ENCODE measurements at places on chromosomes 1 and 21.

DNA sequence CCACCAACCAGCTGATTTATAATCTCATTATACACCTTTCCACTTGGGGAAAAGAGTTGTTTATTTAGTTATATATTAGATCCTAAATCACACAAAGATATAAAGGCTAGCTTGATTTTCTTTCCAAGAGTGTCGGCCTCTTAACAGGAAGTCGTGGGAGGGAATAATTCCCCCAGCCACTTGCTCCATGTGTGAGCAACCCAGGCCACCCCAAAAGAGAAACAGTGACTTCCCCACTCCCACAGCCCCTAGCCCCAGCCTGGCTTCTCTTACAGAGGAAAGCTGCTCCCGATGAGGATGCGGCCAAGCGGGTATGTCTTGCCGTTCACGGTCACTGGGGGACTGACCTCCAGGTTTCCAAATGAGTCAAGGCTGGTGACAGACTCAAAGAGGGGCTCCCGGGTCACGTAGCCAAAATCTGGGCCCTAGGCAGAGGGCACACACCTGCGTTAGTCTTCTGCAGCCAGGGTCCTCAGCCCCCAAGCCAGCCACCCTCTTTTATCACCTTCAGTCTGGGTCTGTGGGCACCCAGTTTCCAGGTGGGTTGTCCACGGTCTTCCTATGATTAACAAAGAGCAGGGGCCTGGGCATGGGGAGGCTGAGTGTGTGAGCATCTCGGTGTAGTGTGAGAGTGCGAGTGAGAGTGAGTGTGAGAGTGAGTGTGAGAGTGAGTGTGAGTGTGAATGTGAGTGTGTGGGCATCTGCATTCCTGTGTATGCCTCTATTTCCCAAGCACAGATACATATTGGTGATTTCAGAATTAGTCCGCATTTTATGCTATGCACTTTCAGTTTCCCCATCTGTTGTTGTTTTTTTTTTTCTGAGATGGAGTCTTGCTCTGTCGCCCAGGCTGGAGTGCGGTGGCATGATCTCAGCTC is 25.4 kb upstream of the SDHB start:
- no peak for DNase-seq

- no peak for DNase-seq
Observed at GRCh38 chr1:242245255-242245654, 246.4 kb upstream of the MAP1LC3C start.

GRCh38 chr1:183139281-183139942 is 46.7 kb upstream of the LAMC2 start:
- no peak for DNase-seq

DNA sequence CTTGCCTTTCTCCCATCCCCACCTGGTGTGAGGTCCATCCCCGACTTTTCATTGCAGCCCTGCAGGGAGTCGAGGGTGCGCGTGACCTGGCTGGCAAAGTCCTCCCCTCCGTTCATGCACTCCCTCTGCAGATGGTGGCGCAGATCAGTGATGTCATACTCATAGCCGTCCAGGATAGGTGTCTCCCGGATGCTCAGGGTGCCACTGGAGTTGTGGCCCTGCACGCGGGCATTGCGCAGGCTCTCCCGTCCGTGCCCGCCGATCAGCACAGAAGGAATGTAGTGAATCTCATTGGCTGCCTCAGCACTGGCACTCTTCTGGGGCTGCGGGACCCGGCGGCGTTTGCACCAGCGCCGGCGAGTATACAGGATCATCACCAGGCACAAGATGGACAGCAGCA is 132.1 kb downstream of the ASTN1 start:
- DNase-seq: no peak

DNA sequence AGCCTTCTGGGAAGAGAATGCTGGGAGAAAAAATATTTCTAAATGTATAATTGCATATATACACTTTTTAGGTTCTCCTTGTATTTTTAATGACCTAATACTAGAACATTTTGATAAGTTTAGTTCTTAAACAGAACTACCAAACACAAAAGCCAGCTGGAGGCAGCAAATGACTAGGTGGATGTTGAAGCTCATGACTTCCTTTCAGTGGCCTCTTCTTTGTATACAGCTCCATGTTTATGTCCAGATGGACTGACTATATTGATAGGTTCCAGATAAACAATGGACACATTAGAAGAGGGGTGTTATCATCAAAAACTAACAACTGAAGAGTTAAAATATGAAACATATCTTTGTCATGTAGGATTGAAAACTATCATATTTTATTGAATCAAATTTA is 52.5 kb downstream of the LRRC8D start:
- no peak for DNase-seq

DNA sequence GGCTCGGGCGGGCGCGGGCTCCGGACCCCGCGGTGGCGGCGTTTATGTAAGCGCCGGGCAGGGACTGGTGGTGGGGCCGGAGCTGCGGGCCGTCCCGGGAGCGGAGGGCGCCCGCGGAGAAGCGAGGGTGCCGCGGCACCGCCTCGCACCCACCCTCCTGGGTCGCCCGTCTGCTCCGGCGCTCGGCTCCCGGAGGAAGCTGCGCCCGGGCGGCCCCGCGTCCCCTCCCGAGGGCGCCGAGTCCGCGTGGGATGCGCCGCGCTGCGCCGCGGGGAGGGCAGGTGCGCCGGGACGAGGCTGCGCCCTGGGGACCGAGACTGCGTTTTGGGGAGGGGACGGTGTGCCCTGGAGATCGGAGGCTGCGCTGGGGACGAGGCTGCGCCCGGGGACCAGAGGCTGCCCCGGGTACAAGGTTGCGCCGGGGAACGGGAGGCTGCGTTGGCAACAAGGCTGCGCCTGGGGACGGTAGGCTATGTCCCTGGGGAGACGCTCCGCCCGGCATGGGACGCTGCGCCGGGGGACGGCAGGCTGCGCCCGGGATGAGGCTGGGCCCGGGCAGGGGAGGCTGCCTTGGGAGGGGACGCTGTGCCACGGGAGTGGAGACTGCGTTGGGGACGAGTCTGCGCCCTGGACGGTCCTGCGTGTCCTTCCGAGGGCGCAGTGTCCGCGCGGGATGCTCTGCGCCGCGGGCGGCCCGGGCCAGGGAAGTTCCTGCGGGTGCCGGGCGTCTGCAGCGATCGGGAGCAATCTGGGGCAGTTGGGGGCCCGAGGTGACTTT is 627 bp downstream of the ADARB1 start:
- DNase-seq: no peak

DNA sequence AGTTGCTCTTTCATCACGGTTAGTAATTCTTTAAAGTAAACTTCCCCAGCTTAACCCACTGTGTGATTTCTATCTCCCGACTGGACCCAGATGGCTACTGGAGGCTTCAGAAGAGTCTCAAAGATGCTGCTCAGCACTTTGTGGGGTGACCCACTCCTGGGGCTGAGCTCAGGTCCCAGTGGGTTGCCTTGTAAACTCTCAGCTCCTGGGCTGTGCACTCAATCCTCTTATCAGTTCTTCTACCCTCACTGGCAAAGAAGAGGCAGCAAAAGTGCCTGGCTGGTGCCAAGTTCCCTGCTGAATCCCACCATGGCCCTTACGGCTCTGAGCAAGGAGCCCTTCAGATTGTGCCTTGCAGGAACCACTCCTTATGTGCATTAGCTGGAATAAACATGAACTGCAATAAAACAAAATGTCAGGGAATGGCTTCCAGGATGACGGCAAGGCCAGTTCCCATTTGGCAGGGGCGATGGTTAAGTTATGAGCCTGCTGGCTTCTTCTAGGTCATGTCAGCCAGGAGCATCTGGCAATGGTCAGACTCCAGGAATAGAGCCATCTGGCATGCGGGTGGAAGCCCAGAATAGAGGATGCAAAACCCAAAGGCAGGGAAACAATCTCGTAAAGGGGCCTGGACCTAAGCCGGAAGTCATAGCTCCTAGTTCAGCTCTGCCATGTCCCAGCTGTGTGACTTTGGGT is 6.8 kb downstream of the MYOC start:
- no peak for DNase-seq

DNA sequence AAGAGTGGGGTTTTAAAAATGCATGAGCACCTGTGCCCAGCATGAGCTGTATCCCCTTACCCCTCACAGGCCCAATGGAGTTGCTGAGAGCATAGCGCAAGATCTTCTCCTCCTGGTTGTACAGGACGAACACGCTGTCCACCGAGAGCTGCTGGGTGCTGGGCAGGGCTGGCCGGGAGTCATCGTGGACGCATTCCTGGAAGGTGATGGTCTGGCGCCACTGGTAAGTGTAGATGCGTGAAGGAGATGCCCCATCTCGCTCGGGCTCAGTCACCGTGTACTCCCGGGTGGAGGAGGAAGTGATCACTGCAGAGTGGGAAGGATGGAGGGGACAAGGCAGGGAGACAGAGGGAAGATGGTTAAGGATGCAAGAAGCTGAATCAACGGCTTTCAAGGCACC is 39.1 kb downstream of the NID1 start:
- DNase-seq: no peak

- no peak for DNase-seq
Observed at GRCh38 chr1:180912211-180912800, 391 bp upstream of the KIAA1614 start.
